ENCODE measurements at places on chromosomes 5 and 9. TPM values are rescaled to one million over a fixed set of nuclear protein-coding genes. Genes with fewer than 3 reads are reported as not detected.

DNA sequence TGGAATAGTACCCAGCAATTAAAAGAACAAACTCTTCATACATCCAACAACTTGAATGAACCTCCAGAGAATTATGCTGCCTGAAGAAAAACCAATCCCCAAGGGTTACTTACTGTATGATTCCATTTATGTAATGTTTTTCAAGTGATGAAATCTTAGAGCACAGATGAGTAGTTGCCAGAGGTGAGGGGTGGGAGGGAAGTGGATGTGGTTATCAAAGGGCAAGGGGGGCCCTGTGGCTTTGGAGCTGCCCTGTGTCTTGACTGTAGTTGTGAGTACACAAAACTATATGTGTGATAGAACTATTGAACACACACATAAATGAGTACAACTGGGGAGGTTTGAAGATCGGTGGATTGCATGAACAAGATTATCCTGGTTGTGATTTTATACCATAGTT is 115.8 kb upstream of the SLC25A48 start:
- DNase-seq, result no peak

DNA sequence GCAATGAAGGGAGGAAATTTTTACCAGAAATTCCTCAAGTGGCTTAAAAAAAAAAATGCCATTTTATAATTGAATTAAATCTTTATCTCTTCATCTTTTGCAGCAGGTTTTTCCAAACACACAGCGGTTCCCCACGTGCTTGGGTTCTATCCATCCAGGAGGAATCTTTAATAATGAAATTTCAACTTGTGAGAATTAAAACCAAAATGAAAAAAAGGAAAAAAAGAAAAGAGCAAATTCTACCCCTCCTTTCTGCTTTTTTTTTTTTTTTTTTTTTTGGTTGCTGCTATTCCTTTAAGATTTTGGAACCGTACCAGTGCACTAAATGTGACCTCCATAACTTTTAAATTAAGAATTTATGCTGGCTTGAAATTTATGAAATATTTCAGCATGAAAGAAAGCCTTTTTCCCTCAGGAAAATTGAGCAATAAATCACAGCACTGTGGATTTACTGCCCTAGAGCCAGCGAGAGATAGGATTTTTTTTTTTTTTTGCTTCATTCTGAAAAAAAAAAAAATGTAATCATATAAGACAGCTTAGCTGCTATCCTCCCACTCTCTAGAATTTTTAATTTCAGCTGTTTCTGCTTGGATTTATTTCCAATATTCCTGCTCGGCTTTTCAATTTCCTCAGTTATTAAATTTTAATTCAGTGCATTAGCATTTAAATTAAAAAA is 88.5 kb downstream of the ZNF618 start:
- DNase-seq, result no peak

GRCh38 chr5:130773813-130774212 is 391.2 kb downstream of the HINT1 start:
- DNase-seq, result no peak

DNA sequence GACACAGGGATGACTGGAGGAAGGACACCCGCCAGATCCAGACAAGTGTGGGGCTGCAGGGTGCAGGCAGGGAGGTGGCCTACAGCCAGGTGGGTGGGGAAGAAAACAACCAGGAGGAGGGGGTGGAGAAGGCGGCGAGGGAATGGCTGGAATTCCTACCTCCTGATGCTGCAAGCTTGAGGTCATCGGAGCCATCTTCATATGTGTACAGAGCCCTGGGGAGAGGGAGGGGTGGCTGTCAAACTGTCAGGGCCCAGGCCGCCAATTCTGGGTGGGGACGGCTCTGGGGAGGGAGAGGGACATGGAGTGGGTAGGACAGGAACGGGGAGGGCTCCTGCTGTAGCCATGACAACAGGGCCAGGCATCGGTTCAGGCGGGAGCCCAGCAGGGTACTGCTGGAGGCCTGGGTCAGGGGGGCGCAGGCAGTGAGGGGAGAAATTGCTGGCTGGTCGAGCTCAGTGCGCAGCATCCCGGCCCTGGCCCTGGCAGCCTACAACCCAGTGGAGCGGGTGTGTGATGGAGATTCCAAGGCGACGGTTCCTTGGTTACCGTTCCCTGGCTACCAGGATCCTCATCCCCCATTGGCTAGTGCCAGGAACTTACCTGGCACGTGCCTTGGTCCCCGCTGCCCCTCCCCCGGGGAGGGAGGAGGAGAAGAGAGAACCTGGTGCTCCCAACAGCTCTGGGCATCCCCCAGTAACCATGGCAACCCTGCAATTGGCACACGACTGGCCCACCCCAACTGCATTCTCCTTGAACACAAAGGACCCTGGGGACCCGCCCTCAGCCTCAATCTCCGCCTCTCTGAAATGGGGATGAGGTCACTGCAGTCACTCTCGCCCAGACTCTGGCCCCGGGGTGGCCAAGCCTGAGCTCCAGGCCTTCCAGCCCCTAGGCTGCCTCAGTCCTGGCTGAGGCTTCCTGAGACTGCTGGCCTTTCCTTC is 4.5 kb downstream of the DBN1 start:
- DNase-seq, result no peak

GRCh38 chr5:151628112-151628823 is 37.1 kb upstream of the FAT2 start:
- no peak for DNase-seq

PLPPR1 gene
- 12.2 TPM for total RNA-seq

SV2C gene
- total RNA-seq, result 0.27 TPM

OGN gene
- total RNA-seq, result not detected

IFNA21 gene
- total RNA-seq, result not detected

Data from progenitor cell of endocrine pancreas (in vitro differentiated cells).